CD8-positive, alpha-beta memory T cell (primary cell): ENCODE measurements at places on chromosomes 7 and 10. TPM values are rescaled to one million over a fixed set of nuclear protein-coding genes. Genes with fewer than 3 reads are reported as not detected.

DNA sequence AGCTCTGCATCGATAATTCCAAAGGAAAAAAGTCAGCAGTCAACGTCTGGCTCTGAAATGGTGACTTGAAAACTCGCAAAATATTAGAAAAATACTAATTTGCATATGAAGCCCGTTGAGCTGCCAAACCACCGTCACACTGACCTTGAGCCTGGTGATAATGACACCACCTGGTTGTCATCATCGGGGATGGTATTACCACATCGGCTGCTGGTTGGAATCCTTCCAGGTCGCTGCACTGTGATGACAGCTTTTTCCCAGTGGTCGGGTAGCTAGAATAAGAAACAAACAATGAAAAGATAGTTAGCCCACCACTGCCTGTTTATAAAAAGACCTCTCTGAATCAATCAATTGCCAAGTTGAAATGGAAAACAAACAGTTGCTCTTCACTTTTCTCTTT is 41.6 kb downstream of the LAMB1 start:
- DNase-seq = no peak

GRCh38 chr7:106729720-106730385 is 68.9 kb upstream of the CCDC71L start:
- no peak for DNase-seq

DNA sequence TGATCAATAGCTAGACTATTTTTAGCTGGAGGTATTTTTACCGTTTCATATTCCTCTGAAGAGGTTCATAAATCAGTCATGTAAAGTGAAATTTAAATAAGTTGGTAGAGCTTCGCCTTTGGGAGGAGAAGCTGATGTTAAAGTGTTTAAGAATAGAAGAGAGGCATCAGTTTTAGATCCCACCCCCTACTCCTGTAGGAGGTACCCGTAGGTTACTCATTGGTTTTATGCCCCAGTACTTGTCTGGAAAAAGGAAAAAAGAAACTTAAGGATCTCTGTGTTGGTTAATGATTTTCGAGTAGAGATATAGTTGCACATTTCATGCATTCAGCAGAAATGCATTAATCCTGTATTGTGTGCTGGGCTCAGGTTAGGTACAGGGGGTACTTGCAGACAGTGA is 8.7 kb downstream of the ZNF365 start:
- DNase-seq = no peak

Gene URGCP
- polyA plus RNA-seq = 33.1 TPM

DNA sequence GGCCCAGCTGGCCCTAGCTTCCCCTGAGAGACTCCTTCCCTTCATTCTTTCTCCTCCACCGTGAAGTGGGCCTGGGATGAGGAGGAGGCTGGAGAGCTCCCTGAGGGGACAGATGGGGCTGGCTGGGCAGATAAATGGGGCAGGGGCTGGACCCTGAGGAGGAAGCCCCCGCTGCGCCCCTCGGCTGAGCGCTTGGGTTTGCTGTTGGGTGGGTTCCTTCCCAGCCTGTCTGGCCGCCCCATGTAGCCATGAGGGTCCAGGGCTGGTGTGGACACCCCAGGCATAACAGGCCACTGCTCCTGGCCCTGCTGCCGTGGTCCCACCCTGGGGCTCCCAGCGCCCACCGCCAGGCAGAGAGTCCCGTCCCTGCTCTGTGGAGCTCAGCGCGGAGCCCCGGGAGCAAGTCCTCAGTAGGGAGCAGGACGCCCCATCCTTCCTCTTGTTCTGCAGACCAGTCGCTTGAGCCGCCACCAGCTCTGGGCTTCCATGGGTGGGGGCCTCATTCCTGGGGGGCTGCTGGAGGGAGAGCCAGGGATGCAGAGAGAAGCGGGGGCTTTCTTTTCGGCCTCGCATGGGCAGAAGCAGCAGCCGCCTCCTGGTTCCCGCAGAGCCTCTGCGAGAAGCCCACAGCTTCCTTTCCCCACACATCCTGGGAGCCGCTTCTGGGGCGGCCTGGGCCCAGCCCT is 266.4 kb upstream of the TCERG1L start:
- no peak for DNase-seq

Gene ANKRD2
- not detected for polyA plus RNA-seq

DNA sequence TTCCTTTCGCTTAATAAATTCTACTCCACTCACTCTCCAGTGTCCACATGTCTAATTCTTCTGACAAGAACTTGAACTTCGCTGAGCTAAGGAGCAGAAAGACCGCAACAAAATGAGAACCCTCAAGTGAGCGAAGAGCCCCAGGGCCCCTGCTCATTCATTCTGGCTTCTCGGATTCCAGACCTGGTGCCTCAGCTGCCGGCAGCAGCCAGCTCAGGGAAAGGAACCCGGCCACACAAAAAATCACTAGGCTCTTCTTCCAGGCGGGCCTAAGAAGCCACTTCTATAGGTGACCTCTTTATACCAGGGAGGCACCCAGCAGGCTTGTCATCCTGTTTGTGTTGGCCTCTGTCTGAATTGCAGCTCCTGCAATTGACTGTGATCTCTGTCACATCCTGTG is 33.3 kb downstream of the OTUD1 start:
- no peak for DNase-seq

Gene CPA2
- not detected for polyA plus RNA-seq

- no peak for DNase-seq
Observed at GRCh38 chr10:48779546-48780152, 95.0 kb downstream of the WDFY4 start.

Gene PODXL
- 0.62 TPM for polyA plus RNA-seq

Gene FGFBP3
- polyA plus RNA-seq = 3.4 TPM

Gene IFIT1B
- 0.14 TPM for polyA plus RNA-seq

Gene PNLIP
- polyA plus RNA-seq = not detected

- no peak for DNase-seq
Observed at GRCh38 chr7:105934572-105935185, 28.4 kb upstream of the CDHR3 start.

DNA sequence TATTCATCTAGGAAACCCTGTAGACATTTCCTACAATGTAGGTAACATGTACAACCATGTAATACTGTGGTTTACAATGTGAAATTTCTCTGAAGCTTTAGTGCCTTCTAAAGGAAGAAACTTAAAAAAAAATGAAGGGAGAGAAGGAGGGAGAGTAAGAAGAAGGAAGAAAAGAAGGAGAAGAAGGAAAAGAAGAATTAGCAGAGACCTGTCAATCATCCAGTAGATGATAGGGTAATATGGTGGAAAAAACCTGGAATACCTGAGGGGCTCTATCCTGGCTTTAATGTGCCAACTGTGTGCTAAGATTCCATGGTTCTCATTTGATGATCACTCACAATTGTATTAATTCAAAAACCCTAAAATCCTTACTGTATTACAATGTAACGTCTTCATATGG is 2.6 kb upstream of the LRRN3 start:
- no peak for DNase-seq

Gene NUTM2B
- polyA plus RNA-seq = not detected

Gene CTAGE15
- polyA plus RNA-seq = 0.29 TPM

Gene GPR26
- not detected for polyA plus RNA-seq

Gene ABCA13
- not detected for polyA plus RNA-seq

DNA sequence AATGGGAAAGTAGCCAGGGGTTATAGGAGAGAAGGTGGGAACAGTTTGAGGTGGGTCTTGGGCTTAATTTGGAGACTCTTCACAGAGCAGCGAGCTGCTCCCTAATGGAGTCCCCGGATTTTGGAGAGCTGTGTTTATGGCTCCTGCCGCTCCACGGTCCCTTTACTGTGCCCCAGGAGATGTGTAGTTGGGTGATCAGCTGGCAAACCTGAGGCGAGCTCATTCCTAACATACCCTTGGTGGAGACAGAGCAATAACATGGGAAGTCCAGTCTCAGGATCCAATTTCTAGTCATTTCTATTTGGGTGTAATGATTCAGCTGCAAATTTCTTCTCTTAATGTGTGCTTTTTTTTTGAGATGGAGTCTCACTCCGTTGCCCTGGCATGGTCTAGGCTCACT is 1.5 kb downstream of the GARIN1A start:
- no peak for DNase-seq

GRCh38 chr7:22157552-22157951 is 199.4 kb downstream of the RAPGEF5 start:
- DNase-seq = no peak

- no peak for DNase-seq
Observed at GRCh38 chr10:34721208-34721840, 93.8 kb downstream of the PARD3 start.

DNA sequence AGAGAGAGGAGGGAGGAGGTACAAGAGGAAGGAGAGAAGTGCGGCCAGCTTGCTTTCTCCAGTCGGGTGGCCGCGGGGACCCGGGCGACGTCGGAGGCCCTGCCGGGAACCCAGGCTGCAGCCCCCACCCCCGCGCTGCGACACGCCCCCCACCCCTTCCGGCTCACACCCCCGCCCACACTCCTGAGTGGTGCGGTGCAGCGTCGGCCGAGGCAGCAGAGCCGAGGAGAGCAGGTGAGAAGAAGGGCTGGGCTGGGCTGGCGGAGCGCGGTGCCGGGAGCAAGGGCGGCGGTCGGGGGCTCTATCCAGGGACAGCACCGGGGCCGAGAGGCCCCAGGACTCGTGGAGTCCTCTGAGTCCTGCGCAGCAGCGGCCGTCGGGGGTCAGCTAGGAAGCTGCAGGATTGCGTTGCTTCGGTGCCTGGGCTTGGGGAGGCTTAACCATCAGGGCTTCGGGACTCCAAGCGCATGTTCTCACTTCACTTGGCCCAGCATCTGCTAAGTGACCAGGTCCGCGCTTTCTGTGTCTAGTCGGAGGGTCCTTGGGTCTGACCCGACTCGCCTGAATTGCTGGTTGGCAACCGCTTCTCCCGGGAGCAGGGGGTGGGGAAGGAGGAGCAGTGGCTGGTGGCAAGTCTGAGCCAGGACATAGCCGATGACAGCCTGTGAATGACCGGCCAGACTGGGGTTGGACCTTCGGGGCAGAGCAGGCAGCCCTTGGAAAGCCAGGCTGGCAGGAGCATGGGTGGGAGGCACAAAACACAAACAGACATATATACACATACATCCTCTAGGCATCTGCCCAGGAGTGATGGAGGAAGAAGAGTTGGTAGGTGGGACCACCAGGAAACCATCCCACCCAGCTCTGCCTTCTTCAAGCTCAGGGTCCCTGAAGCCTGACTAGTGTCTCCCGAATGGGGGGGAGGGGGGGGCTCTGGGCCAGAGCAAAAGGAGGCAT is 683 bp downstream of the CHAT start:
- no peak for DNase-seq

Gene FBXO24
- not detected for polyA plus RNA-seq

- no peak for DNase-seq
Observed at GRCh38 chr7:80841423-80841955, 77.4 kb downstream of the SEMA3C start.

- no peak for DNase-seq
Observed at GRCh38 chr7:50957855-50958254, 175.2 kb upstream of the GRB10 start.

Gene CFTR
- not detected for polyA plus RNA-seq

DNA sequence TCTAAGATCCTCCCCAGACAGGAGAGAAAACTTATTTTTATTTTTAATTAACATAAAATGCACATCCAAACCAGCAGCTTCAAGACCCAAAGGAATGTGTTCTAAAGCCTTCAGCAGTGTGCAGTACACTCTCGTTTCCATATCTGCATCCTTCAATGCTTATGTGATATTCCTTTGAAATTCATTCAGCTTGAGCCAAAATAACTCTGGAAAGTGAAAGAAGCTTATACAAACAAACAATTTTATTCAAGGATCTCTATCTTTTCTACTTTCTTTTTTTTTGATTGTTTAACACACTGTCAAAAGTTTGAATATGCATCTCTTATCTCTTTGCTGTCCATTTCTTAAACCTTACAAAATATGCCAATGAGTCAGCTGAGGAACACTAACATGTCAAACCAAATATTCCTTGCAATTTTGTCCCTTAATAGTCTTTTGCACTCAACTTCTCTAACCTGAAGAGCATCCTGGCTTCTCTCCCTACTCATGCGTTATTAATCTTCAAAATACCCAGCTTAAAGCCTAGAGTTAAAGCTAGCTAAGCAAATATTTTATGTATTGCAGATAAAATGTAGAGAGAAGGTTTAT is 124.3 kb downstream of the THSD7A start:
- no peak for DNase-seq

Gene H2BK1
- not detected for polyA plus RNA-seq

Gene CHRM2
- polyA plus RNA-seq = not detected

GRCh38 chr7:117157241-117158209 is 165.3 kb downstream of the WNT2 start:
- DNase-seq = no peak

- no peak for DNase-seq
Observed at GRCh38 chr7:11642276-11642675, 189.7 kb downstream of the THSD7A start.

Gene OR6B1
- not detected for polyA plus RNA-seq

Gene EVX1
- polyA plus RNA-seq = not detected

Gene PLAU
- not detected for polyA plus RNA-seq

Gene OR13A1
- polyA plus RNA-seq = 0.29 TPM

DNA sequence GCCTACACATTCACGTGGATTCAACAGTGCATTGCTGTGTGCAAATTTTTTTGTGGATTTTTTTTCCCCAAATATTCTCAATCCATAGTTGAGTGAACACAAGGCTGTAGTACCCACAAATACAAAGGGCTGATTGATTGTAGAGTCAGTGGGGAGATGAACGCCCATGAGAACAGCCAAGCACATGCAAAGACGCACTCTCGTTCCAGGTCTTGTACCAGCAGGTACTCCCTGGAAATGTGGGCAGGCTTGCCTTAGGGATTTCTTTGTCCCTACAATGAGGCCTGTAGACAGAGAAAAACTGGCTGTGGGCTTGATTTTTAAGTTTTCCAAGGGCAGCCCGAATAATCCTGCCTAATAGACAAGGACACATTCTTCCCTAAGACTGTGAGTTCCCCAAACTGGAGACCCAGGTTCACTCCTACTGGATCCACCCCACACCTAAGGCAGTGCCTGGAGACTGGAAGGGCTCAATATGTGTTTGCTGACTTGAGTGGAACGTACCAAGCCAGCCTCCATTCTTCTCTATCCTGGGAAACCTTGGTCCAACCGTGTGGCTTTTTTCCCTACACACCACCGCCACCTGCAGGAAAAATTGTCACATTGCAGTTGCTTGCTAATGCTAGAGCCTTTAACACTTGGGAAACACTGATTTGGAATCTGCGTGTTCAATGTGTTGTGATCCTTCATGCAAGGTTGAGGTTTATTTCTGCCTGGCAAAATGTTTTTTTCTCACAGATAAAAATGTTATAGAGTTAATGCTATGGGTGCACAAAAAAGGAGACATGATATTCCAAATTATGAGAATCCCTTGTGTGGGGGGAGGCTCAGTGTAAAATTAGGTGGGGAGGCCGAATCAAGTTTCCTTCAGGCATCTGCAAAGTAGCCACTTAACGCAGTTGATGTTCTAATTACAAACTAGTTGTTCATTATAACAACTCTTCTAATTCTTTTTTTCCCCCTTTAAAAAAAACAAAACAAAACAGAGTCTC is 49.3 kb downstream of the PPP1R17 start:
- DNase-seq = no peak

DNA sequence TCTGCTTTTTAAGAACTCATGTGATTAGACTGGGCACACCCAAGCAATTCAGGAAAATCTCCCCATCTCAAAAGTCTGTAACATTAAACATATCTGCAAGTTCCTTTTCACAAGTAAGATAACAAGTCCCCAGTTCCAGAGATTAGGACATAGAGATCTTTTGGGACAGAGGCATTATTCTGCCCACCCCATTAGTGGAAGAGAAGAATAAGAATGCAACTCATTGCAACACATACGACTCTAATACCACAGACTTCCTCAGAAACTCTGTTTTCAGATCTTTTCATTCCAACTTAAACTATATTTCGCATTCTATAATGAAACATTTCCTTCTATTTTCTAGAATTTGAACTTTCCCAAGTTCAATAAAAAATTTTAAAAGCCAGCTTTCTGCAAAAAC is 137.7 kb downstream of the SEMA3C start:
- DNase-seq = no peak

- no peak for DNase-seq
Observed at GRCh38 chr10:110223298-110223925, 16.0 kb downstream of the MXI1 start.

Gene HDAC9
- polyA plus RNA-seq = 5.0 TPM
